NCI-H460 (cell line): ENCODE measurements at places on chromosomes 5 and 9.

DNA sequence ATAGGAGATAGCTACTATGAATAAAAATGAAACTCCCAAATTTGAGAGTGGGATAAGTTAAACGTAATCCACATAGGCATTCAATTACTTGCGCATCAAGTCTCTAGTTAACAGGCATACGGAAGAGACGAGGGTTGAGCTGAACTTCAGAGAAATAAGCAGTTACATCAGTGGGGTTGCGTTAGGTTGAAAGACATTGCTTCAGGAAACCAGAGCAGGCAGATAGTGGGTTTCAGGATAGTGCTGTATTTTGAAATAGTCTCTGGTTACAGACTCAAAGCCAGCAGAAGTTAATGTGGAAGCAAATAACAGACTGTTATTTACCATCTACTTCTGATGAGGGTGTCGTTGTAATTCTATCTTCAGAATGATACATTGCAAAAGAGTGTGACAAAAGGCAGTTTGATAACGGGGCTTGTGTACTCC, 533.4 kb downstream of the PDE4D start:
- DNase-seq = peak; percentile 90

- no peak for DNase-seq
Measured at GRCh38 chr5:35031276-35031675, 16.5 kb downstream of the AGXT2 start.

- DNase-seq = no peak
Measured at GRCh38 chr5:167969998-167970397, 321.4 kb upstream of the WWC1 start.

DNA sequence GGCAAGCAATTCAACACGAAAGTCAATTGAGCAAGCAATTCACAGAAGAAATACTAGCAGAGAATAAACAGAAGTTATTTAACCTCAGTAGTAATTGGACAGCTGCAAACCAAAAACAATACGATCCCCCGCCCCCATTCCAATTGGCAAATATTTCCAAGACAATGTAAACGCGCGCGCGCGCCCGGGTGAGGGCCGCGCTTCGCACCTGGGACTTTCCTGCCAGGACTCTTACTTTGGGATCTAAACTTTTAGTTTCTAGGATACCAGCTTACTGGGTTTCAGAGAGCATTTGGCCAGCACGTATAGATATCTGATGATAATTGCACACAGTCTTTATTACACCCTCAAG, 8.6 kb downstream of the RUFY1 start:
- no peak for DNase-seq

DNA sequence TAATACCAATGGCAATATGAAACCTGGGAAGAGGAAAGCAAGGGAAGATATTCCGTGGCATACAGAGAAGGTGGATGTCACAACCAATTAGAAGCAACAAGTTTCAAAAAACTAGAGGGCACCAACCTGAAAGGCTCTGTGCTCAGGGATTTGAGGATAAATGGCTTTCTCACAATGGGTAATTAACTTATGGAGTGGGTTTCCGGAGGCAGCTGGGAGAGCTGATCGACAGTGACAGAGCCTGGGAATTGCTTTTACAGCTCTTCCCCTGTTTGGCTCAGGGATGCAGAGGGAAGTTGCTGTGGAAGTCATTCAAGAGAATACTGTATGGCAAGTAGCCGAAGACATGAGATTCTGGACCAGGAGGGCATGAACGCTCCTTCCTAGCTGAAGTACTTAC, 237.0 kb downstream of the KIF4B start:
- no peak for DNase-seq

DNA sequence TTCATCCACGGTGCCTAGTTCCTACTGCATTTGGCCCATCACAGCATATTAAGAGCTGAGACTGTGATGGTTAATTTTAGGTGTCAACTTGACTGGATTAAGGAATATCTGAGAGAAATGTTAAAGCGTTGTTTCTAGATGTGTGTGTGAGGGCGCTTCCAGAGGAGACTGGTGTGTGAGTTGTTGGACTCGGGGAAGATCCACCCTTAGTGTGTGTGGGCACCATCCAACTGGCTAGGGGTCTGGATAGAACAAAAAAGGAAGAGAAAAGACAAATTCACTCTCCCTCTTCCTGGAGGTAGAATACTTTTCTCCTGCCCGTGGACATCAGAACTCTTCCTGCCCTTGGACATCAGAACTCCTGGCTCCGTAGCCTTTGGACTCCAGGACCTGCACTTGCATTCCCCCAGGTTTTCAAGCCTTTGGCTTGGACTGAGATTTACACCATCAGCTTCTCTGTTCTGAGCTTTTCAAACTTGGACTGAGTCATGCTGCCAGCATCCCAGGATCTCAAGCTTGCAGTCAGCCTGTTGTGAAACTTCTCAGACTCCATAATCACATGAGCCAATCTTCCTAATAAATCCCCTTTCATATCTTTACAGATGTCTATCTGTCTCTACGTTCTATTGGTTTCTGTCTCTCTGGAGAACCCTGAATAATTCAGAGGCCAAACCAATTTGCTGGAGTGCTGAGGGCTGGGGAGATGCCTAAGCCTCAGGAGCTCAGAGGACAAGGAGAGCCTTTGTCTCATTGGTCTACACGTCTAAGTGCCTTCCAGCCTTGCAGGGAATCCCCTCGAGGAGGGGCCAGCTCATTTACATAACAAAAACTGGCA, 164.5 kb downstream of the DCP2 start:
- DNase-seq = no peak

GRCh38 chr9:104580562-104580961, 11.6 kb downstream of the OR13C8 start:
- DNase-seq = no peak

GRCh38 chr5:88847420-88847819, 35.6 kb downstream of the MEF2C start:
- no peak for DNase-seq

DNA sequence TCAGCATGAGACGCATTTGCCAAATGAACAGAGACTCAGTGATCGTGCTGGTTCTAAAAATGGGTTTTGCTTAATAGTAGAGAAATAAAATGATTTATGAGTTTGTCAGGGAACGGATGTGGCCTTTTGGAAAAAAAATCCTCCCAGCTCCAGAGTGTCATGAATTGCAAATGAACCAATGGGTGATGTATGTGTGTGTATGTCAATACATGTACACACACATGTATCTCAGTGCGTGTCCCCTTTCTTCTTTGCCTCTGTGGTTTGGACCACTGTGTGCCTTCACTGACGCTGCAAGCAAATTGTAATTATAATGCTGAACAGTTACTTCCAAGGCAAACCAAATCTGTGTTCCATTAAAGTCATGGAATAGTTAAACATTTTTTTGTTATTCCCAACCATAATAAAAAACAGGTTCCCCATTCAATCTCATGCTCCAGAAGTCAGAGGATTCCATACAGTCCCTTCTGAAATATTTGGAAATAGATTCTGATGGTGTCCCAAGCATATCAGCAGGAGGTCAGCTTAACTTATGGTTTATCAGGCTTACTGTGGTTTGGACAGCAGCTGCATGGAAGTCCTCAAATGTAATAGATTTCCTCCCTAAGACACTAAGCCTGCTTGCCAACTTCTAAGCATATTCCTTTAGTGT, 630.5 kb downstream of the ACTL7B start:
- no peak for DNase-seq

DNA sequence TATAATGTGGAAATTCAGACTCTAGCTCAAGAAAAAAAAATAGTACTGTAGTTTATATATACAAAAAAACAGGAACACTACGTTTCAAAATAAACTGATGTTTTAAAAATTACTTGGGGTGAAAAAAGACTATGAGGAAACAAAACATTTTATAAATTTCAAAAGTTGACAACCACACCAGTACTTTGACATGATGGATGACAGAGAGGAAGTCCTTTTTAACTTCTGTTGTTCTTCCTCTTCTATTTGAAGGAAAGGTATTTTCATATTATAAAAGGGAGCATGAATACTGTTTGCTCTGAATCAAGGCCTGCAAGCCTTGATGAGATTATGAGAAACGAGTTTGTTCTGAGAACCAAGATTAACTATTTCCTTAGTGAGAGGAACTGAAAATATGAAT, 456.9 kb downstream of the TAF11L14 start:
- DNase-seq = no peak

DNA sequence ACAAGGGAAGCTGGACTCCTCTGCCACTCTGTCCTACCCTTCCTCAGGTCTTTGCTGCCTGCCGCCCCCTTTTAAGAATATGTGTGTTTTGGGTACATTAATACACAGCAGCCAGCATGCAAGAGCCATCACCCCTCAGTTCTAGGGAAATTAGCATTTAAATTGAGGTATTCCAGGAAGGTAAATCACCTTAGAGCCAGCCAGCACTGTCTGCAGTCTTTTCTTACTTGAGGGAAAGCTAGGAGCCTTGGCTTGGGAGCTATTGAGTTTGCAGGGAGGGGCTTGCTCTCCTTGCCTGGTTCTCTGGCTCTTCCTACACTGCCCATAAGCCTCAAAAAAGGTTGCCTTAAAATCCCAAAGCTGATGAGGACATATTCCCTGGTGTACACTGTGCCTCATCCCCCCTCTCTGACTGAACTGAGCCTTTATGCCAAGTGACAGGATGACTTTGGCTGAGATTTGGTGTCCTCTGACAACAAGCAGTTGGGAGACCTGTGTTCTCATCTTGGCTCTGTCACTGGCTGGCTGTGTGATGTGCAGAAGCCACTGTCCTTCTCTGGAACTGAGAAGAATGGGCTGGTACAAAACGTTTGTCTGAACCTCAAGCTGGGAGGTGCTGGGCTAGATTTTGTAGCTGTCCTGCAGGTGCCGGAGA, 54.1 kb downstream of the TRIM32 start:
- DNase-seq = no peak

- DNase-seq = peak; percentile 40
Measured at GRCh38 chr5:120901199-120901598, 437.1 kb downstream of the PRR16 start.

DNA sequence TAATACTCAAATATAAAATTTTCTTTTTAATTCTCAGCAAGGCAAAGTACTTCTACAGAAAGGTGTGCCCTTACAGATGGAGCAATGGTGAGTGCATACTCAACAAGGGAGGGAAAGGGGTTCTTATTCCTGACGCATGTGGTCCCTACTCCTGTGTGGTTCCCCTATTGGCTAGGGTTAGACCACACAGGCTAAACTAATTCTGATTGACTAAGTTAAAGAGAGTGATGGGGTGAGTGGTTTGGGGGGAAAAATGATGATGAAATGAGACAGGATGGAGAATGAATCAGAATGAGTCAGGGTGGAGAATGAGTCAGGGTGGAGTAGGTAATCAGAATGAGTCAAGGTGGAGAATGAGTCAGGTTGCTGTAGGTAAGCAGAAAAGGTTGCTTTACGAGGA, 22.9 kb upstream of the HMGCS1 start:
- DNase-seq = no peak

DNA sequence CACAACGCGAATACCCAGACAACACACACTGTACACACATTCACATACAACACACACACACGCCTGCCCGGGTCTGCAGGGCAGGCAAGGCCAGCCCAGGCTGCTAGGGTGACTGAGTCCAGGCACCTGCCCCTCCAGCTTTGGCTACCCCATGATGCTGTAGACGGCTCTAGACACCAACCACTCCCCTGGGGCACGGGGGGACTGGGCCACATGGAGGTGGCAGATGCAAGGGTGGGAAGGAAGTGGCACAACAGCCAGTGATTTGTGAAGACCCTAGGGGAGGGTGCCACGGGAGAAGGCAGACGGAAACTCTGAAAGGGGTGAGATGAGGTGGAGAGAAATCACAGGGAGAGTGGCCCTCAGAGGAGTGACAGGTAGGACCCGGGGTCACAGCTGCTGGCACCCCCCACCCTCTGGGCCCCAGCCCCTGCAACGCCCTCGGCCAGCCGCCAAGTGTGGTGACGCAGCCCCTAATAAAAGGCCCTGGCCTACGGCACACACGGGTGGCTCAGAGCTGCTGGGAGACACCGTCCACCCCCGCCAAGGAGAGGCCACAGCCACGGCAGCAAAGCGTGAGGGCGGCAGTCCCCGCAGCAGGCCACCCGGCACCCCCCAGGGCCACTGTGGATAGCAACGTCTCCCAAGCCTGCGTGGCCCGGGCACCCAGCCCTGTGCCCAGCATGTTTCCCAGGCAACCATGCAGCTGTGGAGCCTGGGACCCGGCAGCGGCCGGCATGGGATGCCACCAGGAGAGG, 6.6 kb upstream of the CCDC187 start:
- no peak for DNase-seq

DNA sequence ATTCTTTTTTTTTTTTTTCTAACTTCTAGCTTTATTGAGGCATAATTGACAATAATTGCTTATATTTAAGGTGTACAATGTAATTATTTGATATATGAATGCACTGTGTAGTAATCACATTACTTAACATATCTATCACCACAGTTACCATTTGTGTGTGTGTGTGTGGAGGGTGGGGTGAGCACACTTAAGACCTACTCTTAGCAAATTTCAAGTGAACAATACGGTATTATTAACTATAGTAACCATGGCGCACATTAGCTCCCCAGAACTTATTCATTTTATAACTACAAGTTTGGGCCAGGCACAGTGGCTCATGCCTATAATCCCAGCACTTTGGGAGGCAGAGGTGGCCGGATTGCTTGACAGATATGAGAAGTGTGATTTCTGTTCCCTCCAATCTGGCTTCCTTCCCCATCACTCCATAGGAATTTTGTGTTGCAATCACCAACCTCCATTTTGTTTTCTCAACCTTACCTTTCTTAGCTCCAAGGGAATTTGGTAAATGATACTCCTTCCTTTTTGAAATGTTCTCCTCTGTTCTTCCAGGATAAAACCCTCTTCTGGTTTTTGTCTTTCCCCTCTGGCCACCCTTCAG, 14.9 kb downstream of the TXN start:
- DNase-seq = no peak

GRCh38 chr9:35649431-35650340, 1.0 kb downstream of the SIT1 start:
- no peak for DNase-seq

GRCh38 chr5:174309131-174309795, 263.8 kb downstream of the NSG2 start:
- DNase-seq = no peak

- no peak for DNase-seq
Measured at GRCh38 chr5:37825334-37825915, 14.4 kb downstream of the GDNF start.

GRCh38 chr9:137000177-137000930, 4.0 kb upstream of the CLIC3 start:
- no peak for DNase-seq

- DNase-seq = no peak
Measured at GRCh38 chr5:54772684-54773083, 212.7 kb downstream of the ESM1 start.

GRCh38 chr9:2138646-2139045, 123.5 kb downstream of the SMARCA2 start:
- DNase-seq = no peak

- no peak for DNase-seq
Measured at GRCh38 chr9:79208791-79209396, 362.9 kb upstream of the TLE4 start.

DNA sequence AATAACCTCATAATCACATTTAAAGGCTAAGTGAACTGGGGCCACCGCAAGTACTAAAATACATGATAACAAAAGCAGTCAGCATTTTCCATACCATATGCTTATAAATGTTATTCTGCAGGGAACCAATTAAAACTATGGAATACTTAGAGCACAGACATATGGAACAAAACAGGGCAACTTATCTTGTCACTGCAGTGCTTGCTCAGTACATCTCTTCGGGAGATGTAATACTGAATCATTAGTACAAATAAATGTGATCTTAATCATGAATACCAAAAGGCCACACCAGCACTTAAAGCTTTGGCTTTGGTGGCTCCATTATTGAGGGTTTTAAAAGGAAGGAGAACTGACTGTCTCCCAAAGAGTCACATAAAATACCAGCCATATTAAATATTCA, 32.1 kb downstream of the PRUNE2 start:
- DNase-seq = no peak

GRCh38 chr5:17114233-17114632, 103.2 kb upstream of the BASP1 start:
- no peak for DNase-seq
